ENCODE measurements at places on chromosomes 2 and 18.

DNA sequence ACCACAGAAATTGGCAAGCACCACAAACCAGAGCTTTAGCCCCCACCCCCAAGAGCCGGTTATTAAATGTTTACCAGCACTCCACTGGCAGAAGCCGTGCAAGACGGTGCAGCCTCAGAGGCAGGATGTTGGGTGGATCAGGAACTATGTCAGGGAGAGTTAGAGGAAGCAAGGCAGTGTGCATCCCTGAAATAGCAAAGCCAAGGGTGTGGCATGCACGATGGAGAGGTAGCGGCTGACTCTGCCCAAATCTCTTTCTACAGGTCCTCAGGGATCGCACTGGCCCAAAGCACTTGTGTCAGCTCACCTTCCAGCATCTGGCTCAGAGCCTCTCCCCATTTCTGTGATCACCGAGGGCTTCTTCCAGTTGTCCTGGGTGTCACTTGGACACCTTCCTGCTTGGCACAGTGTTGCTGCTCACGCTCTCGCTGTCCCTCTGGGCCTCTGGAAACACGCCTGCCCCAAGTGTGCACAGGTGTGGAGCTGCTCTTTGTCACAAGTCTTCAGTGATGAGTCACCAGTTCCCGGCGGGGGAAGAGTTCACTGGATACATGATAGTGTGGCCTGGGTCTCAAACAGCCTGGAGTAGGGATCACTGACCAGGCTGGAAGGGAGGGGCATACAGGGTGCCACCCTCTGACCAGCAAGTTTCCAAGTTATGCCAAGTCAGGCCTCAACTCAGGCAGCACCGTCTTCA is 17.3 kb upstream of the B3GNT7 start:
- DNase-seq = no peak

GRCh38 chr2:100919316-100919715 is 82.8 kb upstream of the RPL31 start:
- DNase-seq = peak; percentile 50

DNA sequence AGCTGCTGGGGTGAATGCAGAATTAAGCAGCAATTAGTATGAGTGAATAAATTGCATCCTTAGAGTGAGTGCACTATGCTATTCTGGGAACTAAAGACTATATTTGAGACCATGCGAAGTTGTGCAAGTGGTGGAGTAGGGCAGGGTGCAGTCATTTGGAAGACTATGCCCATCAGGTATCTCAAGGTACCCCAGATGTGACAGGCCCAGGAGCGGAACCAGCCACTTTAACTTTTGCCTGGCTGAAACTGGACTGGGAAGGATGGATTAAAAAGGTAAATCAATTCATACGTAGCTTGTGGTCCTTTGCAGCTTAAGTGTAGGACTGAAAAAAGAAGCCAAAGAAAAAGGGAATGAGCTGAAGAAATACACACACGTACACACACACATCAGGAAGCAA is 1.7 kb downstream of the KYNU start:
- DNase-seq = no peak

- DNase-seq = no peak
These were observed 571.5 kb downstream of the SLC4A3 start for GRCh38 chr2:220198896-220199295.

- peak; percentile 40 for DNase-seq
These were observed 251.4 kb downstream of the KLHL29 start for GRCh38 chr2:23636426-23636825.

DNA sequence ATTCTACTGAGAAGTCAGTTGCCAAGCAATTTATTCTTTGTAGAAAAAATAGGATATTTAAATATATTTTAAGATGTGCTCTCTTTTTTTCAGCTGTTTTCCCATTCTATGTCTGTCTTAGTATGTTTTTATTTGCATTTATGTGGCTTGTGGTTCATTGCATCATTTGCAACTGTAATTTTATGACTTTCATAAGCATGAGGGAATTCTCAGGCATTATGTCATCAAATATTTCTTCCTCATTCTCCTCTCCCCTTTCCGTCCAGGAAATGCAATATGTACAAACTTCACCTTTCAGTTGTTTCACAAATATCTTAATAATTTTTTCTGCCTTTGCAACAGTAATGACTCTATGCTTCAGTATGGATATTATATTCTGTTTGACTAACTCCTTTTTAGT is 560.2 kb upstream of the LRATD1 start:
- DNase-seq = peak; percentile 20

DNA sequence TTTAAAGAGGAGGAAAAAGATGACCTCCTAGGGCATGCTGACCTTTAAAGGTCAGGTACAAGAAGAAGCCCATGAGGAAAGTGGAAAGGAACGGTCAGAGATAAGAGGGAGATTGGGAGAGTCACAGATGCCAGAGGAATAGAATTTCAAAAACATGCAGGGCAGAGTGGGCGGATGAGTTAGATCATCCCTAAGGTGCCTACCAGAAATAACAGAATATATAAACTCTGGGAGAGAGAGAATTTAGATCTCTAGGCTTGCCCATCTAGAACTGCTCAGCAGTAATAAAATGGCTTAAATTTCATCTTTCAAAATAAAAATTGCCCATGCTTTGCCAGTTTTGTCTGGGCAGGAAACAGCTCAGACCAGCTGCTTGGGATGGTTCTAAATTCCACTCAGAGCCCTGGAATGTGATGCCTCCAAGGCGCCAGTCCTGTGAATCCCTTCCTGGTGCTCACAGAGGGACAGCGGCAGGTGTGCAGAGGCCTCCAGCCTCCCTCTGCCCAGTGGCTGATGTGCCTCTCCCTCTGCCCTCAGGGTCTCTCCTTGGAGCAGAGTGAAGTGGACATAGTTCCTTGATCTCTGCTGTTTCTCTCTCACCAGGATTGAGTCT is 130.9 kb downstream of the ANTXR1 start:
- DNase-seq = no peak

DNA sequence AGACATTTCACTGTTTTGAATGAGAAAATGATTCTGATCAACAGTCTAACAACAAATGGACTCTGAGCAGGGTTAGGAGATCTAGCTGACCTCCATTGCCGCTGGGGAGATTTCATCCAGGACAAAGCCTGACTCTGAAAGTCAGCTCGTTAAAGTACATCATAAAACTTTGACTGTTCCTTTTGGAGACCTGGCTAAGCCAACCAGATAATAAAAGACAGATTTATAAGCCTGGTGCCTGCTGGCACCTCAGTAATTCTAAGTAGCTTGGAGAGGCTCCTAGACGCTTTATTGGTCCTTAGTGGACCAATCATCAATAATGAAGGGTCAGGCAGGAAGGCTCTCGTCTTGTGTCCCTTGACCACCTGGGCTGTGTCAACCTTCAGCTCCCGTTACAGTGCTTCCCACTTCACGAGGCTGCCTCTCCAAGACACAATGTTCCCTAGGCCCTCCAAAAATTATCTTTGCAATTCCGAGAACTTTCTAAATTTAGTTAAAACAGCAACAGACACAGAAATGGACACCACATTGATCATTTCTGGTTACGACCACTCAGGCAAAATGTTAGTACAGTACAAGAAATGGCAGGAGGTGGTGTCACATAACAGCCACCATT is 47.9 kb upstream of the PMAIP1 start:
- DNase-seq = no peak

DNA sequence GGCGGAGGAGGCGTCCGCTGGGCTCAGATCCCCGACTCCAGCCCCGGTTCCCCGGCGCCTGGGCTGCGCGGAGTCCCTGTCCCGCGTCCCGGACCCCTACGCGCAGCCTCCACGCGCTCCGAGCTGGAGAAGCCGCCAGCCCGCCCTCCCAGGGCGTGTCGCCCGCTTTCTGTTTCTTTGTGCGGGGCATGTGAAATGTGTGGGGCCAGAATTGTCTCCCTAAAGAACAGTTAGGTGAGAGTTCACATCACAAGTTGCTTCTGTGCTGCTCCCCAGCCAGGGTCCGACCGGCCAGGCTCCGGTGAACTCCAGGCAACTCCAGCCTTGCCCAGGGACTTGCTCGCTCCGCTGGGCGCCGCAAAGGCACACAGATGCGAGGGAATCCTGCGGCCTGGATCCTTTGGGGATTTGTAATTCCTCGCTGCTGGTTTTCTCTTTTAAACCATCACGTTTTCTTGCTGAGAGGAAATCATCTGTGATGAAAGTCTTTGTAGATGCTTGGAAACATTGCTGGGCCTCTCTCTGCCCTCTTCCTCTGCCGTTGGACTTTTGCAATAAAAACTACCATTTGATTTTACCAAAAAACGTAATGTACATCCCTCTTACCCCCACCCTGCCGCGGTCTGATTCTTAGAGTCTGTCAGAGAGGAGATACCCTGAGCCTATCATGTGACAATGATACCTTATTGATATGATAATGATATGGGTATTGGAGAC is 631 bp downstream of the GYPC start:
- DNase-seq = peak; percentile 61

Measured in NB4 (cell line).